Right renal cortex interstitium (tissue), 3 donors: ENCODE measurements at places on chromosomes 4 and X. TPM values are rescaled to one million over a fixed set of nuclear protein-coding genes. Genes with fewer than 3 reads are reported as not detected.

MAGEA9B gene
- polyA plus RNA-seq, result not detected

PGAM4 gene
- polyA plus RNA-seq, result not detected

CASP3 gene
- 39.5 TPM for polyA plus RNA-seq

OR13H1 gene
- not detected for polyA plus RNA-seq

TNIP3 gene
- 1.9 TPM for polyA plus RNA-seq

BGN gene
- polyA plus RNA-seq, result 189 TPM

PAGE5 gene
- polyA plus RNA-seq, result not detected

TRIM2 gene
- polyA plus RNA-seq, result 80.1 TPM

CLDN34 gene
- polyA plus RNA-seq, result 0.12 TPM

GPR119 gene
- polyA plus RNA-seq, result not detected

TMPRSS11B gene
- polyA plus RNA-seq, result not detected

HTN1 gene
- not detected for polyA plus RNA-seq

EREG gene
- polyA plus RNA-seq, result 0.06 TPM

ANAPC10 gene
- 28.8 TPM for polyA plus RNA-seq

ADRA2C gene
- polyA plus RNA-seq, result 12.6 TPM

ZAR1 gene
- polyA plus RNA-seq, result not detected

OPN1LW gene
- not detected for polyA plus RNA-seq

AMTN gene
- not detected for polyA plus RNA-seq

TXK gene
- 1.0 TPM for polyA plus RNA-seq

MTNR1A gene
- 1.8 TPM for polyA plus RNA-seq

APLN gene
- 7.4 TPM for polyA plus RNA-seq

MAGEA10 gene
- not detected for polyA plus RNA-seq

PRKG2 gene
- polyA plus RNA-seq, result 2.7 TPM

GDPD2 gene
- polyA plus RNA-seq, result 1.5 TPM
